ENCODE measurements at places on chromosomes 3 and 15.

DNA sequence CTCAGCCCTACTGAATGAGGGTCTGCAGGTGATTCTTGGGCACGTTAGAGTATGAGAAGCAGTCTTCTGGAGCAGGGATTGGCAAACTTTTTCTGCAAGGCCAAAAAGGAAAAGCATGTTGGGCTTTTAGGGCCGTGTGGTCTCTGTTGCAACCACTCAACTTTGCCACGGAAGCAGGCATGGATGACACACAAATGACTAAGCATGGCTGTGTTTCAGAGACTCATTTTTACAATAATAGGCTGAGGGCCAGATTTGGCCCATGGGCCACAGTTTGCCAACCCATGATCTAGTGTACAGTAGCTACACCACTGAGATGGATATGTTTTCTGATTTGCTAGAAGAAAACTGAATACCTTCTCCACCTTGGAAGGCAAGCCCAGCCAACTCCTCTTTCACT, 66.1 kb upstream of the PRICKLE2 start:
- DNase-seq = peak; percentile 97

GRCh38 chr3:71684757-71685386, 40.3 kb downstream of the EIF4E3 start:
- peak; percentile 93 for DNase-seq

- DNase-seq = no peak
These were observed 247.3 kb upstream of the SUCLG2 start for GRCh38 chr3:67901681-67902080.

DNA sequence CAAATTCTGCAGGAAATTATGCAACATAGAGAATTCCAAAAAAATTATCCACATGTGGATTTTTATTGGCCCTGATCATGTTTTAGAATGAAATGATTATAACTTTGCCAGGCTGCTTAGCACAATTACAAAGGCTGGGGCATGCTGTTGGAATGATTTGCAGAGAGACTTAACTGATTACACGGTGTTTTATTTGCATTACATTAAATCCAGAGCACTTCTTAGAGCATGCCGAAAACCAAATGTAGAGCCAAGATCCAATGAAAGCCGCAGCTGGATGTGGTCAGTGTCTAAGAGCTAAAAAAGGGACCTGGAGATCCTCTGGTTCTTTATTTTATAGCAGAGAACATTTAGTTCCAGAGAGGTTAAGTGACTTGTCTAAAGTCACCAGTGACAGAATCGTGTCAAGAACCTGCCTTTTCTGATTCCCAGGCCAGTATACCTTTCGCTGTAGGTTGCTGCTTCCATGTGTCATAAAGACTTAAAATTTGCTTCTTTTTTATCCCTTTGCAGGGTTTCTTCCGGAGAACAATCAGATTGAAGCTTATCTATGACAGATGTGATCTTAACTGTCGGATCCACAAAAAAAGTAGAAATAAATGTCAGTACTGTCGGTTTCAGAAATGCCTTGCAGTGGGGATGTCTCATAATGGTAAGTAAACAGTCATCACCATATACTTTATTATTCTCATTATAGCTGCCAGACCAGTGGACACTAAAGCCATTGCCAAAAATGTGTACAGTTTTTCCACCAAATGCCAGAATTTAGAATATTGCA, 92.0 kb upstream of the TSEN2 start:
- DNase-seq = no peak

- no peak for DNase-seq
These were observed 767.7 kb upstream of the LMCD1 start for GRCh38 chr3:7733933-7734332.

GRCh38 chr15:56820333-56820732, 87.0 kb upstream of the ZNF280D start:
- no peak for DNase-seq

- DNase-seq = no peak
These were observed 296.3 kb upstream of the TMCO5A start for GRCh38 chr15:37638116-37638515.

DNA sequence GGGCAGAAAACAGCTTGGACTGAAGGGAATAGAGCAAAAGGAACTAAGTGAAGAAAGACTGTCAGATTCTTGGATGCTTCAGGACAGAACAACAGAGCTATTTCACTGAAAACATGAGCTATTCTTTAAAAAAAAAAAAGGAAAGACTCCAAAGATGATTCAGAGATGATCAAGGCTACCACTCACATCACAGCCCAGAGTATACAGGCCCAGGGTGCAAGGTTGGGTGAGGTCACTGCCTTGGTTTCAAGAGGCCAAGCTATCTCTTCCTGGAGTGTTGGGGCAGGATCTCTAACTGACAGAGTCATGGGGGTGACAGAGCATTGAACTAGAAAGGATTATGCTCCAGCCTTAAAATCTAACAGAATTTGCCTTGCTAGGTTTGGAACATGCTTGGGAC, 118.1 kb downstream of the AGBL1 start:
- DNase-seq = no peak

GRCh38 chr15:82995938-82996337, 9.9 kb downstream of the RAMAC start:
- peak; percentile 49 for DNase-seq

DNA sequence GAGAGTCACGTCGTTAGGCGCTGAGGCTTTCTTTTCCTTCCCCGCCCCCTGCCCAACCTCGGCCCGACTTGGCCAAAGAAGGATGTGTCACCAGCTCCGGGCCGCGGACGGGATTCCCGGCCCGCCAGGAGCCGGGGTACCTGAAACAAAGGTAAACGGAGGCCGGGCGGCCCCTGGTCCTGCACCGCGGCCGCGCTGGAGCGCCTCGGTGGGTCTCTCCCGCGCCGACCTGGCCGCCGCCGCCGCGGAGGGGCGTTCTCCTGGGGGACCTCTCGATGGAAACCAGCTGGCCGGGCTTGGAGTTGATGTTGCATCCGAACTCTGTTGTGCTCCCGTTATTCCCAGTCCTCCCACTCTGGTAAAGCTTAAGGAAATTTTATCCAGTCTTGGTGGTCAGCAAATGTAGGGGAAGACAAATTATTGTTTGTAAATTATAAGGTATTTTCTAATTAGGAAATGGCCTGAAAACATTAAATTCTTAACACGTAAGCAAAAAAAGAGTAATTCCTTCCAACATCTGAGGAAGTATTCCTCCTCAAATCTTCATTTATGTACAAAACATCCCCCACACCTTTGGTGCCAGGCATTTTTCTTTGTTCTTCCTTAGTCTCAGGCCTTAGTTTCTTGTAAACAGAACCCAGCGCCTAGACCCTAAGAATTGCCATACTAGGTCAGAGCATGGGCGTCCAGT, 888 bp downstream of the PPP2R3A start:
- DNase-seq = peak; percentile 33

DNA sequence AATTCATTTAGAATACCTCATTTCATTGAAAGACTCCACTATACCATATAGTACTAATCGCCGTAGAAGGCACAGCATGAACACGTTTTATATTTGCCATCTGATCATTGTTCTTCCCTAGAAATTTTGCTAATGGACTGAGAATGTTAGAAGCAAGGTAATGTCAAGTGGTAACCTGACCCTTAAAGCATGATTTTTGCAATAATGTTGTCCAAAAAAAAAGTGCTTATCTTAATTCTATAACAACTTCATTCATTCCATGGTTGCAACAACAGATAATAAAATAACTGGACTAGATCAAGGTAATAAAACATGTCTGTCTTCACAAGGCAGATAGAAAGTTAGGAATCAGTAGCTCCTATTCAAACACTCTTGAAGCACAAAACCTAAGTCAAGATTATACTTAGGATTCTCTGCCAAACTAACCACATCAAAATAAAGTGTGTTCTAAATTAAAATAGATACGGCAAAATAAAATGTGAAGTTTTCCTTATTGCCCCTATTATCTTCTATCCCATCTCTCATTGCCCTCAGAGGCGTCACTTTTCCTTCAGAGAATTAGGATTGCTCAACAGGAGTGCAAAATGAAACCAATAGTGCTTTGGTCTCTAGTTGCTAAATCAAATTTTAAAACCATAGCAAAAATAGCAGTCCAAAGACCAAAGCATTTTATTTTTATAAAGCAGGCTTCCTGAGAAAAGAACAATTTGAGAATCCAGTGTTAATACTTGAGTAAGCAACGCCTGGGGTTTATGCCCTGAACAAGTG, 317.4 kb upstream of the UBE2E2 start:
- no peak for DNase-seq

DNA sequence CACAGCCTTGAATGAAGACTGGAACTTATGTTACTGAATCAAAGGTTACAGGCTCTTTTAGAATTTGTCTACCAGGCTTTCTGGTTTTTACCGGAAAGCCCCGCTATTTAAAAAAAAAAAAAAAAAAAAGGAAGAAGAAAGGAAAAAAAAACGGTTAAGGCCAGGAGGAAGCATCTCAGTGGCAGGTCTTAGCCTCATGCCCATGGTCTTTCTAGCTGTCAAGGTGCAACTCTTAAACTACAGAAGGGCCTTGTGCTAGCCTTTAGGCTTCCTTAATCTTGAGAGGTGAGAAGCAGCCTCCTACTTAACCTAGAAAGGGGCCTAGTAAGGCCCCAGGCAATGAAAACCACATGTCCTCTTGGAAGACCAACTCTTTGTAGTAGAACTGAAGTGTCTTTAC, 77.5 kb downstream of the TBC1D5 start:
- DNase-seq = no peak

GRCh38 chr15:70358011-70358819, 260.5 kb upstream of the TLE3 start:
- DNase-seq = no peak

DNA sequence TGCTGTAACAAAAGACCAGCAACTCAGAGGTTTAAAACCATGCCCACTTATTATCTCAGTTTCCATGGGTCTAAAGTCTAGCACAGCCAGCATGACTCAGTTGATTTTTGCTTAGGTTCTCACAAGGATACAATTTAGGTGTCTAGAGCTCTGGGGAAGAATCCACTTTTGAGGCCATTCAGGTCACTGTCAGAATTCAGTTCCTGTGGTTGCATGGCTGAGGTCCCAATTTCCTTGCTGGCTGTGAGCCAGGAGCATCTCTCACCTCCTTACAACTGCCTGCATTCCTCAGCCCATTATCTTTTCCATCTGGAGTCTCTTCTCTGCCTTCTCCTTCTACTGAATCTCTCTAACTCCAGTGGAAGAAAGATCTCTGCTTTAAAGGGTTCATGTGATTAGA, 240.5 kb upstream of the CFAP20DC start:
- DNase-seq = peak; percentile 6

DNA sequence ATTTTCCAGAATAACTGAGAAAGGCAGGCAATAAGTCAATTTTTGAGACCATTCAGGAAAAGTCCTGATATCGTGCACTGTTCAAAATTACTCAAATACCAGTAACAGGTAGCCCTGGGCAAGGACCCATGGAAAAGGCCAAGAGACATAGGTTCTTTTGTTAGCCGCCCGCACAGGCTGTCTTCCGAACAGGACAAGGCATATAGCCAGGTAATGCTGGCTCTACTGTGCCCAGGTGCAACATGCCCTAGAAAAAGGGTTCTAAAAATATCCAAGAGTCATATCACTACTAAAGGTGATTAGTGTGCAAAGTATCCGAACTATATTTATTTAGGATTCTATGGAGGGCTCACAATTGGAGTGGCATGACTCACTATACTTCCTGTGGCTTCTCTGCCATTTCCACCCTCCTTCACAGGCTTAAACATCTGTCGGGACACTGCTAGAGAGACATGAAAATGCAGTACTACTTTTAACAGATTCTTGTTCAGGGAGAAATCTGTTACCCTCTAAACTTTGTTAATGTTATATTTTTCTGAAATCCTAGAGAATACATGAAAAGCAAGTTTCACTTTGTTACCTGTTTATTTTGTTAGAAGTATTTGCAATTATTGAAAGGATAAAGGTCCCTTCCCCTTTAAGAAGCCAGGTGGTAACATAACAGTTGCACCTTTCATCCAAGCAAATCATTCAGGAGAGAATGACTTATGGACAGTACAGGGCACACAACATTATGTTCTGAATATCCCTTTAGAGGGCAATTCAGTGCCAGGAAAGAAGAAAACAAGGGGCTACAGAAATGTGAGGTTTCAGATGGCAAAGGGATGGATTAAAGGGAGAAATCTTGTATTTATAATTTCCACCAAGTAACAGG, 293.3 kb upstream of the THBS1 start:
- peak; percentile 68 for DNase-seq

- DNase-seq = no peak
These were observed 289.2 kb upstream of the LYSMD4 start for GRCh38 chr15:100022391-100022790.

DNA sequence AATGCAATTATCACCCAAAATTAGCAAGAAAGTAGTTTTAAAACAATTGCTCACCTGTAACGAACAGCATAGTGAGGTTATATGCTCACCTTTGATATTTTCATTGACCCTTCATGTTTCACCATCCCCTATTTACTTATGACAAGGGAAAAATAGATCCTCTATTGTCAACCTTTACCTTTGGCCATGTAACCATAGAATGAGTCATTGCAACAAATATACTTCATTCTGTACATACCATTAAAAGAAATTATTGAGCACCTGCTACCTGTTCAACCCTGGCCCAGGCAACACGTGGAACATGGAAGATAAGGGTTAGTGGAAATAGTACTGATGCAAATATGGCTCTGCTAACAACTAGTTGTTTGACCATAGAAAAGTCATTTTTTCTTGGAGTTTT, 20.2 kb downstream of the LSAMP start:
- DNase-seq = no peak

- DNase-seq = peak; percentile 15
These were observed 23.5 kb upstream of the NIT2 start for GRCh38 chr3:100311011-100311410.

- DNase-seq = peak; percentile 57
These were observed 1.4 kb downstream of the ACVR2B start for GRCh38 chr3:38454884-38455638.

GRCh38 chr15:70507772-70508371, 255.5 kb downstream of the UACA start:
- peak; percentile 83 for DNase-seq

DNA sequence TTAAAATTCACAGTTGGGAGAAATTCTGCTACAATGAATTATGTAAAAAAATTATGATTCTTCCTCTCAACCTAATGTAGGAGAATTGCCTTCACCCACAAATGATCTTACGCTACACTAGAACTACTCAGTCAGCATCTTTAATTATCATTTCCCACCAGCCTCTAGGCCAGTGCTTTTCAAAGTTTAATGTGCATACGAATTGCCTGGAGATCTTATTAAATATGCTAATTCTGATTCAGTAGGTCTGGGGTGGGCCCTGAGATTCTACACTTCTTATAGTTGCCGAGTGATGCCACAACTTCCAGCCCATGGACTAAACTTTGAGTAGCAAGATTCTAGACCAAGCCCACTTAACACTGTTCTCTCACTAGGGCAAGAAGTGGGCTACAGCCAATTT, 236.9 kb upstream of the ICE2 start:
- no peak for DNase-seq

GRCh38 chr15:71103102-71103676, 12.1 kb upstream of the THSD4 start:
- DNase-seq = peak; percentile 58

- DNase-seq = no peak
These were observed 13.1 kb upstream of the RNF7 start for GRCh38 chr3:141725036-141725435.

- no peak for DNase-seq
These were observed 1247.0 kb upstream of the EPHA6 start for GRCh38 chr3:95567346-95567745.
